ENCODE measurements at places on chromosomes 13 and 19. TPM values are rescaled to one million over a fixed set of nuclear protein-coding genes. Genes with fewer than 3 reads are reported as not detected.

The PRODH2 gene
- total RNA-seq: not detected

The TUBA3C gene
- total RNA-seq: not detected

The ZNF726 gene
- 15.4 TPM for total RNA-seq

The CEACAM6 gene
- total RNA-seq: not detected

The FAM174C gene
- total RNA-seq: 112 TPM

The CEBPA gene
- 0.80 TPM for total RNA-seq

The VN1R4 gene
- total RNA-seq: not detected

The MLLT1 gene
- 59.6 TPM for total RNA-seq

The LHFPL6 gene
- 3.6 TPM for total RNA-seq

The IQCN gene
- 0.40 TPM for total RNA-seq

The UTP14C gene
- total RNA-seq: 11.3 TPM

The LILRA1 gene
- not detected for total RNA-seq

The ICAM4 gene
- total RNA-seq: 0.91 TPM

The CGB1 gene
- not detected for total RNA-seq

The SIX5 gene
- total RNA-seq: 2.5 TPM

The NAPSA gene
- 43.1 TPM for total RNA-seq

The KIR2DL3 gene
- 0.57 TPM for total RNA-seq

The MIA gene
- not detected for total RNA-seq

The TEX29 gene
- not detected for total RNA-seq

The PDE4A gene
- total RNA-seq: 31.2 TPM

The IGLON5 gene
- total RNA-seq: 0.19 TPM

The AP3D1 gene
- 103 TPM for total RNA-seq

The TLE6 gene
- 1.6 TPM for total RNA-seq

The ZNF112 gene
- total RNA-seq: 0.36 TPM

The KLK15 gene
- total RNA-seq: not detected

The KLHL1 gene
- total RNA-seq: not detected

The MYPOP gene
- total RNA-seq: 5.9 TPM

The C13orf46 gene
- 0.78 TPM for total RNA-seq

The COL4A1 gene
- total RNA-seq: not detected

The POSTN gene
- total RNA-seq: not detected

The ATP1A3 gene
- 2.9 TPM for total RNA-seq

The SPRED3 gene
- total RNA-seq: 0.61 TPM

The TRIP10 gene
- total RNA-seq: 43.4 TPM

The ZNF225 gene
- 2.8 TPM for total RNA-seq

The F10 gene
- not detected for total RNA-seq

The CARD8 gene
- 125 TPM for total RNA-seq

Measured in activated CD8-positive, alpha-beta memory T cell treated with anti-CD3 and anti-CD28 coated beads for 36 hours (primary cell).